ENCODE measurements at places on chromosomes 11 and 22.
A peak's percentile ranks its signal among the peaks of the same experiment; 100 is the strongest.

DNA sequence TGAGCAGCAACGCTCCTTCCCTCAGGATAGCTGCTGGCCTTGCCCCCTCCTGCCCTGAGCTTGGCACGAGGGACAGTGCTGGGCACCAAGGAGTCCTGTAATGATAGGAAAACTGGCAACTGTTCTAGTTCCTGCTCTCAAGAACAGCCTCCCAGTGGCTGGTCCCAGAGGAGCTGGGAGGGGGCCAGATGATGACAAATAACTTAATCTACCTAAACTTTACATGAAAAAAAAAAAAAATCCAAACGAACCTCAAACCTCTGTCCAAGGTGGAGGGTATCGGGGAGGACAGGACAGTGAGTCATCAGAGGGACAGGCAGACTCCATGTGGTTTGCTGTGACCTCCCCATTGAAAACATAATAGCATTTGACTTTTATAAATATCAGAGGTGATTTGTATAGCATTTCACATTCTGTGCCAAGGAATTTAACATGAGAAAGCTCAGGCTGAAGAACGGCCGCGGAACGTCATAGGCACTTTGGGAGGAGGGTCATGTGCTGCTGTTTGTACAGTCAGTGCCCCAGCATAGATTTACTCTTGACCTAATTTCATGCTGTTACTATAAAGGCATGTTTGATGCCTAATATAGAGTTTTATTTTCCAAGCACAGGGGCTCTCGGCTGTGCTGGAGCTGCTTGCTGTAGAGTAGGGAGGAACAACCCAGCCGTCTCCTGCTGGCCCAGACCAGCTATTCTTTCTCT, 98.2 kb upstream of the NNMT start:
- DNase-seq = peak; percentile 34

GRCh38 chr11:2694995-2695939, 4.5 kb downstream of the KCNQ1OT1 start:
- DNase-seq = no peak

DNA sequence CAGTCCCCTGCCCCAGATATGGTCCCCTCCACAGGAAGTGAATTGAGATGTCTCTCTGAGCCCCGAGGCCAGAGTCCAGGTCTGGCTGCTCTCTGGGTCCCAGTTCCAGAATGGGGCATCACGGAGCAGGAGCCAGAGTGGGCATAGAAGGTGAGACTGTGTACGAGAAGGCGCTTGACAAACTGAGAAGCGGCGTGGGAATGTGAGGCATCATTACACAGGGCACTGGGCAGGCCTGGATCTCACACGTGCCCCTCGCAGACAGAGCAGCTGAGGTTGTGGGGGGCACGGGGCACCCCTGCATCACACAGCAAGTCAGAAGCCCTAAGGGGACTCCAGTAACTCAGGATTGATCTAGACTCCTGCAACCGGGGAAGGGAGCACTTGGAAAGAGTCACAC, 9.2 kb downstream of the STARD10 start:
- no peak for DNase-seq

- DNase-seq = no peak
Measured at GRCh38 chr11:70434813-70435278, 36.5 kb downstream of the CTTN start.

GRCh38 chr11:126335463-126335760, 20.1 kb upstream of the ST3GAL4 start:
- DNase-seq = no peak

DNA sequence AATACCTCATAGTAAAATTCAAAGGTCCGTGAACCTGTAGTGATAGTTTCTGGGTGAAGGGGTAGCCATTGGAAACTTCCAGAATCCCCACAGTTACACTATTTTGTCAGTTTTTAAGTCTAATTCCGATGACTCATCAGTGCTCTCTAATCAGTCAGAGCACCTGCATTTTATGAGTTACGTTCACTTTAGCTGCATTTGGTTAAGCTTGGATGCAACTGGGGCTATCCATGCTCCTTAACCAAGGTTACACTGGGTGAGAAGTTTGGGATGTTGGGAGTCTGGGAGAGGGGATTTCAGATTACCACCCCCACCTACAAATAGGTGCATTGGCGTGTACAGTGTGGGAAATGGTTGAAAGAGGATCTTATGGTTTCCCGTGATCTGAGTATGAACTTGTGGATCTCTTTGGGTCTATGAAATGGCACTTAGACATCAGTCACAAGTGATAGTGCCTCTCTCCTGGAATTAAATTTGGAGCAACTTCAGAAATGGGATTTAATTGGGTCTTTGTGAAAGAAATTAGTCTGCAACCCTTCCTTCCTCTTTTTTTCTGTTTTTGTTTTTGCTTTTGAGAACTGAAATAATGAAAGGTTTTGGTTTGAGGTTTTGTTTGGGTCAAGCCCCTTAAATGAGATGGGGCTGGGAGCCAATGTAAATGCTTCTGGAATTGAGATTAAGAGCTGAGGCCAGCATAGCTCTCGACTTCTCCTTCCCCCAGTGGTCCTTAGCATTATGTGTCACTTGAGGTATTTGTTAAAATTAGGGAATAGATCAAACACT, 31.5 kb downstream of the EHF start:
- DNase-seq = no peak

- DNase-seq = no peak
Measured at GRCh38 chr11:45801723-45802315, 3.1 kb upstream of the SLC35C1 start.

GRCh38 chr22:43521716-43522115, 109.9 kb downstream of the MPPED1 start:
- no peak for DNase-seq

DNA sequence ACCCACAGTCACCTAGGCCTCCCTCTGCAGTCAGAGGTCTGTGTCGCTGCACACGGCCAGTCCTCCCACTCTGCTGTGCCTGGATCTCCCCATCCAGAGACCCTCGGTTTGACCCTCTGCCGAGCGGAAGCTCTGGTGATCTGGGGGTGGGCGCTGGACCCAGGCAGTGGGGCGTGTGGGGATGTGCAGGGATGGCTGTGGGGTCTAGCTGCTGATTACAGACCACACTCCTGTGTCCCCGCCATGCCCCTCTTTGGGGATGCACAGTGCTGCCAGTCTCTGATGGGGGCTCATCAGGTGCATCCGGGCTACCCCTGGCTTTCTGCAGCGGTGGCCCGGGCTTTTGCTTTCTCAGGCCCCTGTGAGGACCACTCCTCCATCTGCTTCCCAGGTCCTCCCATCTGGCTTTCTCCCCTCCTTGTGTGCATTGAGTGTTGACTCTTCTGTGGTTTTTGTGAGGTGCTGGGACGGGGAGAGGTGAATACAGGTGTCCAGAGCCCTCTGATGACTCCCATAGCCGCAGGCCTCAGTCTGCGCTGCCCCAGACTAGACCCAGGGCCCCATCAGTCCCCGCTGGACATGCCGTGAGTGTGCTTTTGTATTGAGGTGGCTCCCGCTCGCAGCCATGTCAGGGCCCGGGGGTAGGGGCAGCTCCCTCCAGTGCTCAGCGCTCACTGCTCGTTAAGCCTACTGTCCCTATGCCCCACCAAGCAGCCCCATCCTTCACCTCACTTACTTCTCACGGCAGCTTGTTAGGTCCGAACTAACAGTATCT, 251.6 kb downstream of the TBC1D22A start:
- no peak for DNase-seq

DNA sequence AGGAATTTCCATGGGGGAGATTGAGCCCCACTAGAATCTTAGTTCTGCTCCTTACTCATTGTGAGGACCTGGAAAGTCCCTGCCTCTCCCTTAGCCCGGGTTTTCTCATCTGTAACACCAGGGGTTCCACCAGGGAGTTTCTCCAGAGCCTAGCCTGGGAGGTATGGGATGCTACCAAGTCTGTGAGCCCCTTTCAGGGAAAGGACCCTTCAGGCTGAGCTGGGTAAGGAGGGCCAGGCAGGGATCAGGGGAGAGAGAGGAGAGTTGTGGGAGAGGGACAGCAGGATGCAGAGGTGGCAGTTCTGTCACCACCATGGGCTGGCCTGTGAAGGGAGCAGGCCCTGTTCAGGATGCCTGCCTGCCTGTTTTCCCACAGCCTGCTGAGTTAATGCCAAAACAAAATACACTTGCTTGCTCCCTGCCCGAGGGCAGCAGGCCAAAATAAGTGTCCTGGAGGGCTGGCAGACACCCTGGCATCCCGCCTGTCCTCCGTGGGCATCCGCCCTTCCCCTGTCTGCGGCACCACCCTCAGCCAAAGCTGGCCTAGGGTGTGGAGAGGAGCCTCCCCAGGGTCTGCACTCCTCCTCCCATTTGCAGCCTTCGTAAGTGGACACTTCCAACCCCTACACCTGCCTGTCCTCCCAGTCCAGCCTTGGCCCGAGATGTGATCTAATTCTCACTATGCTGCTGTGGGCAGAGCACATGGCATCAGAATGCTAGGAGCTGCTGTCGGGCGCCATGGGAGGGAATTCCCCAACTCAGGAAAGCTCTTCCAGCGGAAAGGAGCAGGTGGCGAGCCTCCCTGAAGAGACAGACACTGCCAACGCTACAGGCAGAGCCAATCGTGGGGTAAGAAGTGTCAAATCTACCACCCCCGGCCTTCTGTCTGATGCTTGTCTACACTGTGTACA, 5.9 kb upstream of the FCHSD2 start:
- peak; percentile 53 for DNase-seq

DNA sequence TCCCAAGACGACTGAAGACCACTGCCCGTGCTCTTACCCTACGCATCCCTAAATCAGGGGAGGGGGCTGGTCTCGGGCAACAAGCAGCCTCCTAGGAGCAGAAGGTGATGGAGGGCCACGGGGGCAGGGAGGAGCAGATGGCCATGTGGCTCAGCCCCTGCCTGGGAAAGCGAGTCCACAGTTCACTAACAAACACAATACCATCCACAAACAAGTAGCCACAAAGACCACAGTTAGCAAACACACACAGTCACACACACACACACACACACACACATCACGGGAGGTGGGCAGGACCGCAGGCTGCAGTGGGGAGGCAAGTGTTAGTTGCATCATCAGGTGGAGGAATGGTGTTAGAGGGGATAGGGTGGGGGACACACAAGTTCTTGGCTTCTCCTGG, 13.2 kb upstream of the FXYD2 start:
- DNase-seq = no peak

GRCh38 chr11:98955551-98955950, 65.2 kb upstream of the CNTN5 start:
- no peak for DNase-seq

DNA sequence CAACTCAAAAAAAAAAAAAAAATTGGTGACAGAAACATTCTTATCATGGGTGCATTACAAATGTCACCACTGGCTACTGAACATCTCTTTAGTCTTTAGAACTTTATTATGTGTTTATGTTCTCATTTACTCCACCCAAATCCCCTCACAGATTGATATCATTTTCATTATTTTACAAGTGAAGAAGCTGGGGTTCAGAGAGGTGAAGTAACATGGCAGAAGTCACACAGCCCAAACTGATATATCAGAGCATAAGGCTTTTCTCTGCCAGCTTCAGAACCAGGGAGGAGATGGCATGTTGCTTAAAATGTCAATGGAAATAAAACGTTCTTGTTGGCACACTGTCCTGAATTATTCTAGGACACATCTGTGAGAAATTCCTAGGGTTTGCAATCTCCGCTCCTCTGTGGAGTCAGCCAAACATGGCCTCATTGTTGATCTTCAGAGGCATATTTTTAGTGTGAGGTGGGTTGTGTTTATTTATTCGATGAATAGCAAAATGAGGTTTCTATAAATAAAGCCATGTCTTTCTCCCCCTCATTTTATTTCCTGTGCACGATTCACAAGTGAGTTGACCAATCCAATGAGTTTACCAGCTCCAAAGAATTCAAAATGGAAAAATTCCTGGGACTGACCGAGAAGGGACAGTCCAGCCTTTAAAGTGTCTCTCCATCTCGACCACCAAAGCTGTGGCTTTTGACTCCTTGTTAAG, 72.9 kb upstream of the ANO1 start:
- DNase-seq = peak; percentile 7

GRCh38 chr11:93524858-93525257, 18.3 kb downstream of the SMCO4 start:
- no peak for DNase-seq

GRCh38 chr11:93188726-93189125, 9.1 kb downstream of the SLC36A4 start:
- DNase-seq = no peak

DNA sequence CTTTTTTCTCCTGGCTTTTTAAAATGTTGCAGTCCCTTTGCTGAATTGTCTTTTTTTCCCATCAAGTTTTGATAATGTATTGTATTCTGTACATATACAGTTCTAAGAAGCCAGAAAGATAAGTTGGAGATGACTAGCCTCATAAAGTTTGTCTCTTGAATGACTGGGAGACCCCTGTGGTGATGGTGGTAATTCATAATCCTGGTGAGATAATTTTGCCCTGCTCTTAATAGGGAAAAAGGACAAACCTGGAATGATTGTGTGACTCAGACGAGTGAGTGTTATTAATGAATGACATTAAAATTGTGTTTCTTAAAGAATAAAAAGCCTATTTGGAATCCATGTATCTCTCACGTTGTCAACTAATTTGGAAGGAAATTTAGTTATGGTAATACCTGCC, 1.2 kb downstream of the HIKESHI start:
- DNase-seq = no peak

DNA sequence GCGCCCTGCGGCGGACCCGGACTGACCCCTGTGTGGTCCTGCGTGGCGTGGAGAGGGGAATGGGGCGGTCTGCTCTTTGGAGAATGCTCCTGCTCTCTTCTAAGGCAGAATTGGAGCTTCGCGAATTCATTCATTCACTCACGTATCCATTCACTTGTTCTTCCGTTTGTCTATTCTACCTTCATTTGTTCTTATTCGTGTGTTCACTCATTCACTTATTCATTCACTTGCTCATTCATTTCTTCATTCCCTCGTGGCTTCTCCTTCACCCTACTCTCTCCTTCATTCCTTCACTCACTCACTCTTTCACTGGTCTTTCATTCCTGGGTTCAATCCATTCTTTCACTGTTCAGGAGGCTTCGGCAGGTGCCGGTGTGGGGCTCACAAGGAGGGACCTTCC, 69.6 kb downstream of the WNT7B start:
- DNase-seq = no peak

DNA sequence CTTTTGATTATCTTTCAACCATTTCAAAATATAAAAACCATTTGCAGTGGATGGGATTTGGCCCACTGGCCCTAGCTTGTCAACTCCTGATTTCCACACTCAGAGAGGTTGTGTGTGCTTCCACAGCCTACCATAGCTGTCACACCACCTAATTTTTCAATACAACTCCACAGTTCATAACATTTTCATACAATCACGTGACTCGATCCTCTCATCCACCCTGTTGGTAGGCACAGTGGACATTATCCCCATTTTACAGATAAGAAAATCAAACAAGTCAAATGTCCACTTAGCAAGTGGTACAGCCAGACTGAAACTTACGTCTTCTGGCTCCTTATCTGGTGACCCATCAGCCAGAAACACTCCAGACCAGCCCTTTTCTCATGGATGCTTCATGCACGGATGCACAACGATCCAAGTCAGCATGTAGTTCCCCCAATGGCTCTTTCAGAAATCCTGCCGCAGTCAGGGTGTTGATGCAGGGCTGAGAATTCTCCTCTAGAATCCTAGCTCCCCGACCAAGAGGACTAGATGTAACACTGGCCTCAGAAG, 88.0 kb downstream of the ABTB2 start:
- DNase-seq = no peak

GRCh38 chr11:69086152-69087132, 37.7 kb downstream of the TPCN2 start:
- DNase-seq = no peak
